ENCODE measurements at places on chromosomes 4 and X.

- DNase-seq = no peak
These were observed 39.8 kb upstream of the S100G start for GRCh38 chrX:16610121-16610621.

DNA sequence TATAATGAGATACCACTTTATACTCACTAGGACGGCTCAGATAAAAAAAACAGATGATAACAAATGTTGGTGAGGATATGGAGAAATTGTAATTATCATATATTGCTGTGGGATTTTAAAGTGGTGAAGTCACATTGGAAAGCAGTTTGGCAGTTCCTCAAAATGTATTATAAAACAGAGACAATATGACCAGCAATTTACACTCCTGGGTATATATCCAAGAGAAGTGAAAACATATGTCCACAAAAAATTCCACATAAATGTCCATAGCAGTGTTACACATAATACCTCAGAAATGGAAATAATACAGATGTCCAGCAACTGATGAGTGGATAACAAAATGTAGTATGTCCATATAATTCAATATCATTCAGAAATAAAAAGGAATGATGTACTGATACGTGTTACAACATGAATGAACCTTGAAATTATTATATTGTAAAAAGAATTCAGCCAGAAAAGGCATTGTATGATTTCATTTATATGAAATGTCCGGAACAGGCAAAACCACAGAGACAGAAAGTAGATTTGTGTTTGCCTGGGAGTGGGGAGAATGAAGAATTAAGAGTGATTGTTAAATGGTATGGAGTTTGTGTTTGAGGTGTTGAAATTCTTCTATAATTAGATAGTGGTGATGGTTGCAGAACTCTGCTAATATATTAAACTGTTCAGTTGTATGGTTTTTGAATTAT is 220.9 kb downstream of the SLC7A11 start:
- no peak for DNase-seq

DNA sequence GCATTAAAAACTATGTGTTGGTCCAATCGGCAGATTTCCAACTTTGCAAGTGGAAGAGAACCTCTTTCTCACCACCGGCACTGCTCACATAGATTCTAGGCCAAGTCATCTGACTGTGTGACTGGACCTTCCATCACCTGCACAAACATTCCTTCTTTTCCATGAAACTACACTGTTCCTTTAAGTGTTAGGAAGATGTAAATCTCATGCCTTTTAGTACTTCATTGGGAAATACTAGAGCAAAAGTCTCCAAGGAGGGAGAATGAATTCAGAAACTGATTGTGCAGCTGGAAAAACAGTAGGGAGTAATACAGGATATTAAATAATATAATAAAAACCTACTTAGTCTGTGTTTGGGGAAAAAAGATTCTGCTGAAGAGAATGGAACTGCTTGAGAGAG is 238.2 kb downstream of the GPC3 start:
- DNase-seq = no peak

DNA sequence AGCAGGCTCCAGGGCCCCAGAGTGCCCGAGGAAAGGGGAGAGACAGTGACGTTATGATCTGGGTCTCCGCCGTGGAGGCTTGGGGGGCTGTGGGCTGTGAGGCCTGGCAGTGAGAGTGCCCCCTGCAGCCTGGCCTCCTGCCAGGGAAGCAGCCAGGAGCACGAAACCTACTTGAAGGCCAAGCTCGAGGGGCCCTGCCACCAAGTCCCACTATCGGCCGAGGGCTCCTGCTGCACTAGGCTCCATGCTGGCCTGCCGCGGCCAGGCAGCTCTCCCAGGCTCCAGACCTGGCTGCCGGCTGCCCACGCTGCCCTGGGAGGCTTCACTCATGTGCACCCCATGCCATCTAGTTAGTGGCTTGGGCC is 18.7 kb downstream of the FLNA start:
- no peak for DNase-seq

DNA sequence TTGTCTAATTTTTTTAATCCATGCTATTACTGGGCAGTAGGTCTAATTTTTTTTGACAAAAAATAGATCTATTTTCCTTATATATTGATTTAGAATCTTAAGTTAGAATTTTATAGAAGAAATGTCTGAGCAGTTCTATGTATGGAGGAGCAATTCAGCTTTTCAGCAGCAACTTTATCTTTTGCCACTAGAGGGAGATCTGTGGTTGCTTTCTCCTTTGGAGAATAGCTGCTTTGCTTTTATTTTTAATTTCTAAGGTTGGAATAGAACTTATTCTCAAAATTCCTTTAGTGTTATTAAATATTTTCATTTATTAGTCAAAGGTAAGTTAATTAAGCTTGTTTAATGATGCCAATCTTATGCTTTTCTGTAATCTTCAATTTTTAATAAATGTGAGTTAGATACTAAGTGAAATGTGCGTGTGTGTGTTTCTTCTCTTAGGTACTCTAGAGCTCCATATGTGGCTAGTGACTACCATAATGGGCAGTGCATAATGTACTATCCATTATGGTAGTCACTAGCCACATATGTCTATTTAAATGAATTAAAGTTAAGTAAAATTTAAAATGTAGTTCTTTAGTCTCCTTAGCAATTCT is 29.3 kb downstream of the FAM199X start:
- DNase-seq = no peak

GRCh38 chr4:78336093-78336943 is 215.3 kb upstream of the ANXA3 start:
- DNase-seq = no peak

GRCh38 chr4:121632636-121633035 is 64.1 kb downstream of the ANXA5 start:
- no peak for DNase-seq

DNA sequence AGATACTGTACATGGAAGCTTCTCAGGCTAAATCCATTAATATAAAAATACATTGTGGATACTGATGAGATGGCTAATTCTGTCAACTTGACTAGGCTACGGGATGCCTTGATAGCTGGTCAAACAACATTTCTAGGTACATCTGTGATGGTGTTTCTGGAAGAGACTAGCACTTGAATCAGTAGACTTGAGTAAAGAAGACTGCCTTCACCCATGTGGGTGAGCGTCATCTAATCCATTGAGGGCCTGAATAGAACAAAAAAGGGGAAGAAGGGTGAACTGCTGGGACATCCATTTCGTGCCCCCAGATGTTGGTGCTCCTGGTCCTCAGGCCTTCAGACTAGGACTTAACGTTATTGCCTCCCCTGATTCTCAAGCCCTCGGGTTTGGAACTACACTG is 3.7 kb upstream of the SRP72 start:
- DNase-seq = no peak

DNA sequence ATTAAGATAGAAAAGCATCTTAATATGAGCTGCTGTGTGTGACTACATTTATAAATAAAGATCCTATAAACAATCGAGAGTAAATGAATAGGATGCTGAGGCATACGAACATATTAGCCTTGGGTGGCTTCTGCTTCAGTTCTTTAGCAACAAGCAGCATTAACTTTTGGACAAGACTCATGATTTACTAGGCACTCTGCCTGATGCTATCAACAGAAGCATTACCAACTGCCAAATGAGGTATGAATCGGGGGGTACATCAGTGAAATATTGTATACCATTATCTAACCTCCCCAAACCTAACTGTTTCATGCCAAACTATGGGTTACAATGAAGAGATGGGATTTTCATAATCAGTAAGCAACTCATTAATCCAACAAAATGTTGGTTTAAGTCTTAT is 113.1 kb downstream of the RAB28 start:
- no peak for DNase-seq

- DNase-seq = no peak
These were observed 19.0 kb downstream of the FAM47E start for GRCh38 chr4:76270244-76271175.

DNA sequence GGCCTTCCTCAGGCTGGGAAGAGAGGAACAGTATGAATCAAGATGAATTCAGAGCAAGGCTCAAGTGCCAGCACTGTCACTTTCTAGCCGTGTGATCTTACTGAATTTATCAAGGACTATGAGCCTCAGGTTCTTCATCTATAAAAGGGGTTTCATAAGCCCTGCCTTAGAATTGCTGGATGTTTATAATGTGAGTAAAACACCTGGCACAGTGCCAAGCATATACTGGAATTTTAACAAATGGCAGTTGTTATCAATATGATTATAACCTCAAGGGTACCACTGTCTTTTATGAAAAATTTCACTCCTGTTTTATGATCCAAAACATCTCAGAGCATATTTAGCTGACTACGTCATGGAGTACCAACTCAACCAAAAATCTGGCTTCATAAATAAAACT is 4.0 kb downstream of the MAGEC2 start:
- no peak for DNase-seq

DNA sequence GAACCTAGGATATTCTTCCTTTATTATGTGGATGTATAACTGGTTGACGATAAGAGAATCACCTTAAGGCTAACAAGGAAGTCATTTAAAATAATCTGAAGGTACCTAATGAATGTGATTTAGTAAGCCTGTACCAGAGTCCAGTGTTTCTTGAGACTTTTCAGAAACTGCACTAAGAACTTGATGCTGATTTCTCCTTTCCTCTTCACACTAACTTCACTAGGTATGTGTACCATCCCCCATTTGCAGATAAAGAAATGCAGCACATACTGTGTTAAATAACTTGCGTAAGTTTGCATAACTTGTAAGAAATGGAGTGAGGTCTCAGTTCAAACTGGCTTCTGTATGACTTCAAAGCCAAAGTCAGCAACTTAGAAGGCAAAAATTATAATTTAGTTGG is 63.3 kb downstream of the ELOVL6 start:
- DNase-seq = no peak

DNA sequence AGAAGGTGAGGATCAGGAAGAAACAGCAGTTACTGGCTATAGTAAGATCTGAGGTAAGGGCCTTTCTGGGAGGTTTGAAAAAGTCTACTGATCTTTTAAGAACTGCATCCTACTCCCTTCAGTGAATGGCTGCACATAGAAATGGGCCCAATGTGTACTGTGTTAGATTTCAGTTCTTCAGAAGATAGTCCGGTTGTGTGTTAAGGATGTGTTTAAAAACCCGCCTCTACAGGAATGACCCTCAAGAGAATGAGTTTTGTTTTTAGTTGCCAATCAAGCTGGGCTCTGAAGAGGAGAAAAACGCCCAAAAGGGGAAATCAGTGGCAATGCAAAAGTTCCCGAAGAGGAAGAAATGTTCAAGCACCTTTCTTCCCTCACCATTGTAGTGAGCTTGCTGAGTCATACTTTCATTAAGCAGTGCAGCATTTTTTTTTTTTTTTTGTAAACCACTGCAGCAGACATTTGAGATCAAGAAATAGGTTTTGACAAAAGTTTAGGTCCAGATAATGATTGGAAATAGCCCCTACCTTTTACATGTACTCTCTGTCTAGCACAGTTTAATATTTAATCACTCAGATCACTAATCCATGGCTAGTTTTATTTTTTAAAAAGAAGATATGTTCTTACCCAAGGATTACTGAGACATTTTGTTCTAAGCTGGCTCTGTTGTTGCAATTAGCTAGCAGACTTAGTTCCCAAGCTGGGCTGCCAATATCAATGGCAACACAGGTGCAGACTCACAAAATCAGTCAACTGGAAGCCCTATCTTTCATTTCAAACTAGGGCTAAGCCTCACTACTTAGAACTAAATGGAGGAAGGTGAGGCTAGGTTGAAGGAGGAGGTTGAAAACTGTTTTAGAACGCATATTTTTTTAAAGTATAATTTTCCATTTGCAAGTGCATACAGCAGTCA is 7.0 kb upstream of the TRPC5OS start:
- no peak for DNase-seq

GRCh38 chrX:149013081-149013480 is 492.0 kb downstream of the IDS start:
- DNase-seq = no peak

- DNase-seq = no peak
These were observed 115.6 kb downstream of the C4orf51 start for GRCh38 chr4:145795521-145795920.

GRCh38 chr4:120215350-120215749 is 148.7 kb upstream of the MAD2L1 start:
- no peak for DNase-seq

GRCh38 chrX:119895843-119896326 is at the start of gene AKAP14:
AKAP14 (plus strand) TSS chrX:119895893; CDS start chrX:119903224, 7,331 bp downstream.
- DNase-seq = no peak

DNA sequence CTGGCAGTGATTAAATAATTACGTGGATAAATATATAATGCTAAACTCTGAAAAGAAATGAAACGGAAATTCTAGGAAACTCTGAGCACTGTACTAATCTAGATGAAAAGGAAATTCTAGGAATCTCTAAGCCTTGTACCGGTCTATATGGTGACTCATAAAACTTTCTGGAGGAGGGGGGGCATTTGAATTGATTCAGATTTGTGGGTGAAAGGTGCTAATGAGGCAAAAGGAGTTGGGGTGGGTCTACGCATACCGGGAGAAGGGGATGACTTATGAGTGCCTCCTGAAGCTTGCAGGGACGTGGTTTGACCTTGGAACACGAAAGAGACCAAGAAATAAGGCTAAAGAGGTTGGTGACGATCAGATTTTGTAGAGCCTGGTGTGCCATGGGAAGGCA is 151.7 kb upstream of the CASK start:
- no peak for DNase-seq

DNA sequence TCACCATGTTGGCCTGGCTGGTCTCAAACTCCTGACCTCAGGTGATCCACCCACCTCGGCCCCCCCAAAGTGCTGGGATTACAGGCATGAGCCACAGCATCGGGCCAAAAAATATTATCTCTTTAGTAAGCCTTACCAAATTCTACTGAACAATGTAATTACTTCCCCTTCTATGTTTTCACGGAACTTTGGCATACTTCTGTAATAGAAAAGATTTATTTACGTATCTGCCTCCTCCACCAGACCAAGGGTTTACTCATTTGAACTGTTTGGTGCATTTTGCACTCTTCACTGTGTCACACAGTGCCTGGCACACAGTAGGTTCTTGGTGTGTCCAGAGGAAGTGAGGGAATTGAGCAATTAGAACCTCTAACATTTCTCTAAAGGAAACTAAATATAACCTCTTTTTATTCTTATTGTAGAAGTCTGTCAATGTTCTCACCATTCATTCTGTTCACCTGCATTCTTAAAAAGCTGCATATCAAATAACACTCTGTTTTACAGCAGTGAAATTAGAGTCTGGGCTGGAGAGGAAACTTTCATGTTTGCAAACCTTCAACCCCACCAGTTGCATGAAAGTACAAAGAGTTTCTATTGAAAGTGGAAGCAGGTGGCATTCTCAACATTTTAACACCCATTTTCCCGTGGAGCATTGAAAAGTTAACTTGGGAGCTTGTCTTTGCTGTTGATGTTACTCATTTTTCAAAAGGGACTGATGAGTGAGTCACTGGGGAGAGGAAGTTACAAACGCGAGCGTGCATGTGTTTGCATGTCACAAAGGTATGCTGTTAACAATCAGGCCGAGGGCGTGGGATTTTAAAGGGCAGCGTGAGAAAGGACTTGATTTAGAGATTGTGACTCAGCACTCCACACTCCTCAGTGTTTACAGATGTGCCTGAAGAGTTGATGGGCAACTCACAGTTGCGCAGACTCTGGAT is 314.1 kb downstream of the STK32B start:
- DNase-seq = no peak

GRCh38 chr4:98260047-98260578 is 1.1 kb upstream of the RAP1GDS1 start:
- DNase-seq = peak; percentile 80

DNA sequence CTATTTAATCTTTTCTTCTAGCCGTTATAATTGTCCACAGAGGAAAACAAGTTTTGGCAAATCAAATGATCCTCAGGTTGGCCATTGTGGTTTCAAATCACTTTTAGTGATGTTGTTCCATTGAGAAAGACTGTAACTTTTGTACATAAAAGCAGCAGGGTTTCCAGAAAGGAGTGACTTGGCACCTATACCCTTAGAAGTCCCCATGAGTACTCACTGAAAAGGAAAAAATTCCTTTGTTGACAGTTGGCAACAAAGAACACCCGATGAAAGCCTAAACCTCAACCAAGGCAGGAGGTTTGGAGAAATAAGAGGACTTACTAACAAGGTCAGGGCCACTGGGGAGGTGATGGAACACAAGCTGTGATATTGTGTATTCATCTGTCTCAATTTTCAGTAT is 474.4 kb downstream of the RAPGEF2 start:
- no peak for DNase-seq
